ENCODE measurements at places on chromosomes 4 and X. TPM values are rescaled to one million over a fixed set of nuclear protein-coding genes. Genes with fewer than 3 reads are reported as not detected.

SERTM2 gene
- total RNA-seq: 0.06 TPM

CXCL11 gene
- not detected for total RNA-seq

RIPPLY1 gene
- total RNA-seq: not detected

BTC gene
- 10.3 TPM for total RNA-seq

RBMXL3 gene
- not detected for total RNA-seq

LANCL3 gene
- total RNA-seq: 1.8 TPM

COX7B gene
- total RNA-seq: 238 TPM

DNA sequence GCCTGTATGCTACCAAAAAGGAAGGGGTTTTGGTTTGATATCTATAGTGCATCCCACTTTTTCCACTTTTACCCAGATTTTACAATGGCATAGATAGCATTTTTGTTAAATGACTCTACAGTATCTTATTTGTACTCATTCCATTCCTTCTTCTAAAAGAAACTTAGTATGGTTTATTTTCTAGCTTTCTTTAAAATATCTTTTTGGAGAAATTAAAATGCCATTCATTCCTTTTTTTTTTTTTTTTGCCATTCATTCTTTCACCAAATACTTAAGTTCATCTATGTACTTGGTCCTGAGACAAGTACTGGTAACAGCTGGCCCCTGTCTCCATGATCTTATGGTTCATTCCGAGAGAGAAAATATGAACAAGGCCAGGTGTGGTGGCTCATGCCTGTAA lies 49.1 kb downstream of the MID1 start:
- no peak for DNase-seq

DNA sequence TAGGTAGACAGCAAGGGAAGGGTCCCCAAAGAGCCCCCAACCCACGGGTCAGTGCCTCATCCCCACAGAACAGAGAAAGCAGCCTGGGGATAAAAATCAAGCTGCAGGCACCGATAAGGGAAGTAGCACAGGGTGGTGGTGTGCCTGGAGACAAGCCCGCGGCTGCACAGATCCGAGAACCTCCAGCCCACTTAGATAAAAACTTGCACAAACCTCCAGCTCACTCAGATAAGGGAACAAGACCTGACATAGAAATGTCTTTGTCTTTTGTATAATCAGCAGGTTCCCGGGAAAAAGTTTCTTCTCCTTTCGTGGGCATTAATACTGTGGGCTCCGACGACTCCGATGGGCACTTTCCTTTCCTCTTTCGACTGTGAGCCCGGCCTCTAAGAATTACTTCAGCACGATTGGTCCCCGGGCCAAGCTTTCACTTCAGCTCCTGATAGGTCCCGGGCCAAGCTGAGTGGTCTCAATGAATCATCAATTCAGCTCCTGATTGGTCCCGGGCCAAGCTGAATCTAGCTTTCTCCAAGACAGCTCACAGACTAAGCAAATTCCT lies 32.4 kb downstream of the PRDX4 start:
- peak; percentile 14 for DNase-seq

DNA sequence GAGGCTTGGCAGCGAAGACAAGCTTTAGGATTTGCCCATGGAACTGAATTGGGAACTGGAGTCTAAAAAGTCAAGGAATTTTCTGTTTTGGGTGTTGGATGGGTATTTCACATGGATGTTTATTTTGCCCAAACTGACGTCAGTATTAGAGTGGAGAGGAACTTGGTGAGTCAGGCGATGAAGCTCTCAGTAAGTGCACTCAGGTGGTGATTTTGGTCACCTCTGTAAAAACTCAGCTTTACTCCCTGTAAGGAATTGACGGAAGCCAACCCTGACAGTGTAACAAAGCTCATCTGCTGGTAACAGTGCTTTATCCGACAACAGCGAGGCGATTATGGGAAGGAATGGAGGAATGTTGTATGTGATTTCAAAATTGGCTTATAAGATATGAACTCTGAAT lies 77.0 kb upstream of the PGRMC2 start:
- no peak for DNase-seq

DNA sequence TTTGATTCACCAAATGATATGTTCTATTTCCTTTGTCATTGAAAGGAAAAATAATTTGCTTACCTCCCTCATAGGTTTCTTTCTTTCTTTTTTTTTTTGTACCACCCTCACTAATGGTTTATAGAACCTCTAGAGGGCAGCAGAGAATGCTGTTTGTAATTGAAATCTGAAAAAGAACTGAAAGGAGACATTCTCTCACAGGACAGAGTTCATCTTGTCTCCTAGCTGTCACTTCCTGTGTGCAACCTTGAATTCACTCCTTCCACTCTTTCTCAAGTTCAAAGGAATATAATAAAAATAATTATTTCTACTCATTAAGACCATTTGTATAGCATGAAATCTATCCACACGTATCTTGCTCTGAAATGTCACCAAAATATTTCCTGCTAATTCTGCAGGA lies 51.0 kb downstream of the GUCY1B1 start:
- no peak for DNase-seq

DNA sequence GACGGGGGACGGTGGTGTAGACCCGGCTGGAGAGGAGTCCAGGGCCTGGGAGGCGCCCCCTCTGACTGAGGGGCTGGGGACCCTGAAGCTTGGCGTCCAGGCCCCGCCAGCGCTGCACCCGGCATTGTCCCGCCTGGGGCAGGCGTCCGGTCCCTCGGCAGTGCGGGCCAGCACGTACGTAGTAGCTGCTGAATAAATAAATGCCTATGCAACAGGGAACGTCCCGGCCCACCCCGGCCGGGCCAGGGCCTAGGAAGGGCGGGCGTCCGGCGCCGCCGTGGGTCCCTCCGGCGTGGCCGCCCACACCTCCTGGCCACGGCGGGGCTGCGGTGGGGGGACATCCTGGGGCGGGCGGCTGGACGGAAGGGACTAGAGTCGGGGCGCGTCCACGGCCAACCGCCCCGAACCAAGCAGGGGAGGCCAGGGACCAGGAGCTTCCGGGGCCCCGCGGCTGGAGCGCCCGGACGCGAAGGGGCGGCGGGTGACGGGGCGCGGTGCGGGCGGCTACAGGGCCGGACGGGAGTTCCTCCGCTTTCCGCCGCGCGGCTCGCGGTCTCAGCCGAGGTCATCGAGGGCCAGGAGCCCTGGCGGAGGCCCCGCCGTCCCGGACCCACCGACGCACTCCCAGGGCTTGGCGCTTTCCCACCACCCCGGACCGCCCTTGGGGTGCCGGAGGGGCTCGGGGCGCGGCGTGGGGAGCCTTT lies 886 bp upstream of the WWC2 start:
- DNase-seq: peak; percentile 21

- DNase-seq: no peak
Observed at GRCh38 chr4:1945124-1945895, 63.5 kb downstream of the NELFA start.

DNA sequence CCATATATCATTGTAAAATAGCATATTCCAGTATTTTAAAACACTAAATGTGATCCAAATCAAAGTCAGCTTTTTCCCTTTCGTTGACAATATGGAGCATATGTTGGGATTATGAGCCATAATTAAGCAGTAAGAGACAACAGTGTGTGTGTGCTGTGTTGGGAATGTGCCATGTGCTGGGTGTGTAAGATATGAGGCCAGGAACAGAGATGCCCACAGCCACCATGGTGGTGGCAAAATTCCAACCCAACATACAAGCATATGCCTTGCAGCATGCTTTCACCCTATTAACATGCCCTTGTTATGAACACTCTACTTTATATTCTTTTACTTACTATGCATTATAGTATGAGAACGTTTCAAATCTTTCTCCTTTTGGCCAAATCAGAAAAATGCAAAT lies 1560.4 kb upstream of the TENM3 start:
- DNase-seq: no peak

GRCh38 chr4:25962393-25962792 lies 48.4 kb downstream of the SMIM20 start:
- no peak for DNase-seq

DNA sequence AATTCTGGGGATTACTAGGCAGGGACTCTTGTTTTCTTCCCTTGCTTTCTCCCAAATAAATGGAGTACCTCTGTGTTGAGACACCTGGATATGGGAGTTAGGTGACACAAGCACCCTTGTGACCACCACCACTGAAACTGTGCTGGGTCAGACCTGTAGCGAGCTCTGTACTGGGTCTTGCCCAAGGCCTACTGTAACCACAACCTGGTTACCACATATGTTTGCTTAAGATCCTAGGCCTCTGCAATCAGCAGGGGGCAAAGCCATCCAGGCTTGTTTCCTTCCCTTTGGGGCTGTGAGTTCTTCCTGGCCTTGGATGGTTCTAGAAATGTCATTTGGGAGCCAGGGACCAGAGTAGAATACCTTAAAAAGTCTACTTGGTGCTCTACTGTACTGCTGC lies 49.4 kb downstream of the LPAR4 start:
- DNase-seq: no peak

- DNase-seq: no peak
Observed at GRCh38 chrX:50638123-50638522, 167.5 kb upstream of the DGKK start.

GRCh38 chrX:93874554-93874953 lies 200.5 kb downstream of the FAM133A start:
- DNase-seq: no peak

DNA sequence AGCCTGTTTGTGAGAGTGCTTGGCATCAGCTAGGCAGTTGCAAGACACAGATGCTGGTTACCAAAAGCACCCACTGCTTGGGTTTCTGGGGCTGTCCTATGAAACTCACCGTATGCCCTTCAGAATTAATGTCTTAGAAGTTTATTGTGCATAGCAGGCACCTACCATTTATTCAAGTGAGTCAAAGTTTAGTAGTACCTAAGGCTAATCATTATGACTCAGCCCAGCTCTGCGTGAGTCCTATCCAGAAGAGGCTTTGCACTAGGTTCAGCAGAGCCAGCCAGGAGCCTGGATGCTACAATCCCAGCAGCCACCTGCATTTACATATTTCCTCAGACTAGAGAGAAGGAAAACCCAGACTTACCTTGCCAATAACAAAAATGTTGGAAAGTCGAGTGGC lies 4.2 kb downstream of the RPS4X start:
- DNase-seq: no peak

DNA sequence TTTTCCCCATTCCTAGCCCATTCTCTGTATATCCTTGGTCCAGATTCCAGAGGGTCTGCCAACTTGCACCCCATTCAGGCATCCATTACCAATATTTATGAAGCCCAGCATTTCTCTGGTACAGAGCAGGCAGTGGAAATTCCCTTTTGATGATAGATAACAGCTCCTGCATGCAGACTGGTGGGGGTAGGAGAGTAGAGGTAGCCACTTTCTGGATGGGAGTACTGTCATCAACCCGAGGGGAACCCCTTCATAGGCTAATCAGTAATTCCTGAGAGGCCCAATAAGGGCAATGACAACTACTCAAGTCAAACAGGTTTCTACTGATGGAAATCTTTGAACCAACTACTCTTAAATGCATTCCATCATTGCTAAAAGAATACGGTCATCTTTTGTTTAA lies 63.7 kb downstream of the COL25A1 start:
- no peak for DNase-seq

- no peak for DNase-seq
Observed at GRCh38 chr4:188329521-188329920, 190.3 kb downstream of the TRIML1 start.

- DNase-seq: no peak
Observed at GRCh38 chr4:74278490-74278889, 29.8 kb upstream of the EPGN start.
